Stimulated activated CD4-positive, alpha-beta T cell treated with anti-CD3 and anti-CD28 coated beads, Interleukin-15, amount 100 ng/mL, for 24 hours (primary cell): ENCODE measurements at places on chromosomes 16 and 17.

DNA sequence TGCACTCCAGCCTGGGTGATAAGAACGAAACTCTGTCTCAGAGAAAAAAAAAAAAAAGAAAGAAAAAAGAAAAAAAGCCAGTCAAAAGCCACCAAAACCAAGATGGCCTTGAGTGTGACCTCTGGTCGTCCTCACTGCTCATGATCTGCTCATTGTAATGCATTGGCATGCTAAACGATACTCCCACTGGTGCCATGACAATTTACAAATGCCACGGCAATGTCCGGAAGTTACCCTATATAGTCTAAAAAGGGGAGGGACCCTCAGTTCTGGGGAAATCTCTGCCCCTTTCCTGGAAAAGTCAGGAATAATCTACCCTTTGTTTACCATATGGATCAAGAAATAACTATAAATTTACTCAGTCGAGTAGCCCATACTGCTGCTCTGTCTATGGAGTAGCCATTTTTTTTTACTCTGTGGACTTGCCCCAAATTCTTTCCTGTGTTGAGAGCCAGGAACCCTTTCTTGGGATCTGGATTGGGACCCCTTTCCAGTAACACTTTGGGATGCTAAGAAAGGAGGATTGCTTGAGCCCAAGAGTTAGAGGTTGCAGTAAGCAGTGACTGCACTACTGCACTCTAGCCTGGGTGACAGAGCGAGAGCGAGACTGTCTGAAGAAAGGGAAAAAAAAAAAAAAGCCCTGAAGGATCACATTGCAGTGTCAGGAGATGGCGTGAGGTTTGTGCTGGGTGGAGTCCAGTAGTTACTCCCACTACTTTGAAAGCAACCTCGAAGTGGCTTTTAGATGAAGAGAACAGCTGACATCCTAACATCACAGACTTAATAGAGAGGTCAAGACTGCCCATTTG lies 3.7 kb upstream of the TMEM231 start:
- DNase-seq = no peak

DNA sequence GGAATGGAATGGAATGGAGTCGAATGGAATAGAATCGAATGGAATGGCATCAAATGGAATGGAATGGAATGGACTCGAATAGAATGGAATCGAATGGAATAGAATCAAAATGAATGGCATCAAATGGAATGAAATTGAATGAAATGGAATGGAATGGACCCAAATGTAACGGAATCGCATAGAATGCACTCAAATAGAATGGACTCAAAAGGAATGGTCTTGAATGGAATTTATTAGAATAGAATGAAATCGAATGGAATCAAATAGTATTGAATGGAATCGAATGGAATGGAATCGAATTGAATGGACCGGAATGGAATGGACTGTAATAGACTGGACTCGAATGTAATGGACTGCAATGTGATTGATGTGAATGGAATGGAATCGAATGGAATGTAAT lies 501.4 kb upstream of the WSB1 start:
- no peak for DNase-seq

DNA sequence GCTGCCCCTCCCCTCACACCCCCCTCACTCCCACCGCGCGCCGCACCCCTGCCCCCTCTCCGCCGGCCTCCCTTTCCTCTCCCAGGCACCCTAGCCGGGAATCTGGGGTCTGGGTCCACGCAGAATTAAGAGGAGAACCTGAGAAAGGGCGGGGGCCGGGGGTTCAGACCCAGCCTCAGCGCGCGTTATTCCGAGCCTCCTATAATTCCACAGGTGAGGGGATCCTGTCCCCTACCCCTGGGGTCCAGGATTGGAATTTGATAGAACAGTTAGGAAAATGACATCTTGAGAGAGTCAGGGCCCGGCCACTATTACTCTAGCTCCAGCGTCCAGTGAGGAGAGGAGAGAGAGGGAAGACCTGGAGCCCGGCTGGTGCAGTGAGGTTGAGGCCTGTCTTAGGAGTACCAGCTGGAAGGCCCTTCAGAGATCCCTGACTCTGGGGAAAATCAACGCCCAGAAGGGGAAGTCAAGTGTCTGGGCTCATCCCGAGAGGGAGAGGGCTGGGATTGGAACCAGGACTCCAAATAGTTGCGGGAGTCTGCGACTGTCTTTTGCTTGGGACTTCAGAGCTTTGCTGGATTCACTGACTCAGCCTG lies 17.3 kb downstream of the GRB7 start:
- no peak for DNase-seq

DNA sequence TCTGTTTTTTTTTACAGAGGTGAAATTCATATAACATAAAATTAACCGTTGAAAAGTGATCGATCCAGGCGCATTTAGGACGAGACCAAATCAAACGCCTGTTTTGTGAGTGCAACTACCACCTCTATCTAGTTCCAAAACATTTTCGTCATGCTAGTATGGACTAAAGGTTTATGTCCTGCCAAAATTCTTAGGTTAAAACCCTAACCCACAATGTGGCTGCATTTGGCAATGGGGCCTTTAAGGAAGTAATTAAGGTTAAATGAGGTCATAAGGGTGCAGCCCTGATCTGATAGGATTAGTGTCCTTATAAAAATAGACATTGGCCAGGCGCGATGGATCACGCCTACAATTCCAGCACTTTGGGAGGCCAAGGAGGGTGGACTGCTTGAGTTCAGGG lies 32.8 kb upstream of the RCVRN start:
- no peak for DNase-seq

- DNase-seq = no peak
Measured at GRCh38 chr16:78882751-78883150, 717.8 kb downstream of the MAF start.

DNA sequence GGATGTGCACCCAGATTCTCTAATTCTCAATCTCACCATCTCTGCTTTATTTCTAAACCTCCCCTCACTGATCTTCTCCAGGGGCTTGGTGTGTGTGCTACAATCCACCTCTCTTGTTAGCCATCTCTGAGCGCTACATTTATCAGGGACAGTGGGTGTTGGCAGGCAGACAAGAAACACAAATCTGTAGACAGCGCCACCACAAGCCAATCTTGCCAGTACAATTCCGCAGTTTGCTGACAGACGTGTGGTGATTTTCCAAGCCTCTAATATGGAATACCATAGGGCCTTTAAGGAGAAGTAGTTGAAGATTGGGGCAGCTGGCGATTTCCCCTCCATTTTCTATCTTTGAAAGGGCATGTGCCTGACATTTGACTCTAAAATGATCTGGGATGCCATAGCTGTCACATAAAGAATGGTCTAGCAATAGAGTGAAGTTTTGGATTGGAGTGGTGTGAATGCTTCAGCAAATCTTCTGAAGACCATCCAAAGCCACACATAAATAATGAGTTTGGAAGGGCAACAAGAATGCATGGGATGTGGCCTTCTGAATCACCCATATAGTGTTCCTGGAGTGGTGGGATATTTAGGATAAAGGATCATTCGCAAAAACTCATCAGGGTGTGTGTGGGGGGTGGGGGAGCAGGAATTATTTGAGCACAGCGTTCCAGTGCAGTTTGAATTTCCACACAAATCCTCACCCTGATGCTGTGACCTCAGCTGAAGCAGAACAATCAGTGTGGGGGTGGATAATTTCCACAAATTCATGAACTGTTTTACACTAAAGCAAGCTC lies 12.0 kb upstream of the ANKFN1 start:
- DNase-seq = no peak

DNA sequence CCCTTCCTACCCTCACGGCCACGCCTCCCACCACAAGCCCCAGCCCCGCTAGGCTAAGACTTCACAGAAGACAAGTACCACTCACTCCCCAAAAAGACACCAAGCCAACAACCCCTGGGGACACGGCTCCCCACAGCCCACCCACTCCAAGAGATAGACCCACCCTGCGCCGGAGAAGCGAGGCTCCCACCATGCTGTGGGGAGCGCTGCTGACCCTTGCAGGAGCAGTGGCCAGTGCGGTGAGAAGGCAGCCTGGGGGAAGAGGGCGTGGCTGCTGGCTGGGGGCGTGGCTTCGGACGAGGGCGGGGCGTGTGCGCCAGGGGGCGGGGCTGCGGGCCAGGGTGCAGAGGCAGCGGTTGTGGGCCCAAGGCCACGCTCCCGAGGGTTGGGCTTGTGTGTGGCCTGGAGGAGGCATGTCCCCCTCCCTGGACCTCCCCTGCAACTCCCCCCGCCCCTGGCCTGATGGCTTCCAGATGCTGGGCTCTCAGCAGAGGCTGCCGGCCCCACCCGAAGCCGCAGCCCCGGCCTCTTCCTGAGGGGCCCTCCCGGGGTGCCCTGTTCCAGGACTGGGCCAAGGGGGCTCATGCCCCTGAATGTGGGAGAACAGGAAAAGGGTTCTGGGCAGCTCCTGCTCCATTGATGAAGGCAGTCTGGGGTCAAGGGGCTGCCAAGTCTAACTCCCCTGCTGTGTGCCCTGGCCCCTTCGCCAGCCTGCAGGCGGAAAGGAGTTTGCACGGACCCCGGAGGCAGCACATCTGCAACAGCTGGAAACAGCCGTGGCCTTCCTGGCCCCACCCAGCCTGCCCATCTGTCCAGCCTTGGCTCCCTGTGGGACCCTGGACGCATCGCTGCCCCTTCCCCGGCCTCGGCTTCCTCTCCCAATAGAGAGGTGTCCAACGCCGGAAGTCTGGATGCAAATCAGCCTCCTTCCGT lies 9.1 kb downstream of the TFAP4 start:
- peak; percentile 16 for DNase-seq

DNA sequence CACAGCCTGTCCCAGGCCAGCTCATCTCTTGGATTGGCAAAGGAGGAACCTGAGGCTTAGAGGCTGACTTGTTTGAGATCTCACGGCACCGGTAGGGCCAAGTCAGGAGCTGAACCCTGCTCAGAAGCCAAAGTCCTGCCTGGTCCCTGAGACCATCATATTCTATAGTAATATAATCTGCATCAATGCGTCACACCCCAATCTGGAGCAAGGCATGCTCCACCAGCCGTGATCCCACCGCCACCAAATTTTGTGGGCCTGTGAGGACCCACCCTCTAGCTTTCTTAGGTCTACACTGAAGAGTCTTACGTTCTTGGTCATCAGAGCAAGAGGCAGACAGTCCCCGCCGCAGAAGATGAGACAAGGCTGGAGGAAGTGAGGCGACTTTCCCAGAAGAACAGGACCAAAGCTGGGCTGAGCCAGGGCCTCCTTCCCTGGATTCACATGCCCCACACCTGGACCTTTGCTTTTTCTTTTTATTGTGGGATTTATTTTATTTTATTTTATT lies 2.7 kb downstream of the SULT1A1 start:
- no peak for DNase-seq

DNA sequence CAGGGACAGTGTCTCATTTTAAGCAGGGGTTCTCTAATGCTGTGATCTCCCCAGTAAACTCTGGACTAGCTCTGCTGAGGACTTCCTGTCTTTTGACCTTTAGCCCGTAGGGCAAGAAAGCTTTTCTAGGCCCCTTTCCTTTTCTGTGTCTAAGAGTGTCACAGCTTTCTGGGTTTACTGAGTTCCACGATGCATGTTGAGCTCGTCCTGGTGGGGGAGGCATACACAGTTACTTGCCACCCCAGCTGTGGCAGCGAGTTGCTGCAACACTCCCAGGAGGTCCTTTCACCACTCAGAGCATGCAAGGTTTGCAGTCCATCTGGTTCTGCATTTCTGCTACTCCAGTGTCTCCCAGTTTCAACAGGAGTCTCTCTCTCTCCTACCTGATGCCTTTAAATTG lies 23.7 kb downstream of the NOD2 start:
- DNase-seq = no peak

GRCh38 chr17:61009663-61010062 lies 332.0 kb downstream of the BCAS3 start:
- DNase-seq = no peak

- no peak for DNase-seq
Measured at GRCh38 chr17:68981288-68981687, 26.1 kb upstream of the ABCA8 start.

- DNase-seq = no peak
Measured at GRCh38 chr17:66114609-66115008, 77.3 kb downstream of the CEP112 start.

- no peak for DNase-seq
Measured at GRCh38 chr16:79593074-79593531, 7.4 kb downstream of the MAF start.

DNA sequence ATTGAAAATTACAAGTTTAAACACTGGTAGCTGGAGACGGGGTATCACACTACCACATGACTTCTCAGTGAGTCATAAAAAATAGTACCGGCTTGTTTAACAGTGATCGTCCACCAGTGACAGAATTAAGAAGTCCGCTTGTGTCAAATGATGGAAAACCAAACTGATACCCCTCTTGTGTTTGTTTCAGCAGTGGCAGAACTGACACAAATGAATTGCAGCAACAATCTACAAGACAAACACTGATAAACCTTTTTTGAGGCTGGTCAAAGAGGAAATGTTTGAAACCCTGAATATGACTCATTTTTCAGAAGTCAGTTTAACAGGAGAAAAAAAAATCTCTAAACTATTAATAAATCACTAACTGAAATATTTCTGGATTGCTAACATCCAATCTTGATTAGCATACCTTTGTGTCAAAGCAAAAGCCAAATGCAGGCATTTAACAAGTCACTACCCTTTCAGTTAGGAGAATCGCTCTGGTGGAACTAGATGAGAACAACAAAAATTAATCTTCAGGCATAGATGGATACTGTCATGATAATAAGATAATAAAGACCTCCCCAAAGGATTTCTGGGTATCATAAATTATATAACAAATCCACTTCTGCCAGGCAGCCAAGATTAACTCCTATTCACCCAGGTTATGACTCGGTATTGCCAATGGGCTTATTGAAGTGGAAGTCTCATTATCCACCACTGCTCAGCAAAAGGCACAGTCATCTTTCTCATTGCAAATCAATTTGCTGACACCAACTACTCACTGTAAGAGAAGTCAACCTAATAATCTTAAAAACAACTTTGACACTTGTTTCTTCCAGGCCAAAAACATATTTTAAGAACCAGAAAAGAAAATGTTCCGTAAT lies 20.8 kb downstream of the DCUN1D3 start:
- DNase-seq = no peak

GRCh38 chr17:152860-153420 lies 15.6 kb downstream of the SCGB1C2 start:
- no peak for DNase-seq

DNA sequence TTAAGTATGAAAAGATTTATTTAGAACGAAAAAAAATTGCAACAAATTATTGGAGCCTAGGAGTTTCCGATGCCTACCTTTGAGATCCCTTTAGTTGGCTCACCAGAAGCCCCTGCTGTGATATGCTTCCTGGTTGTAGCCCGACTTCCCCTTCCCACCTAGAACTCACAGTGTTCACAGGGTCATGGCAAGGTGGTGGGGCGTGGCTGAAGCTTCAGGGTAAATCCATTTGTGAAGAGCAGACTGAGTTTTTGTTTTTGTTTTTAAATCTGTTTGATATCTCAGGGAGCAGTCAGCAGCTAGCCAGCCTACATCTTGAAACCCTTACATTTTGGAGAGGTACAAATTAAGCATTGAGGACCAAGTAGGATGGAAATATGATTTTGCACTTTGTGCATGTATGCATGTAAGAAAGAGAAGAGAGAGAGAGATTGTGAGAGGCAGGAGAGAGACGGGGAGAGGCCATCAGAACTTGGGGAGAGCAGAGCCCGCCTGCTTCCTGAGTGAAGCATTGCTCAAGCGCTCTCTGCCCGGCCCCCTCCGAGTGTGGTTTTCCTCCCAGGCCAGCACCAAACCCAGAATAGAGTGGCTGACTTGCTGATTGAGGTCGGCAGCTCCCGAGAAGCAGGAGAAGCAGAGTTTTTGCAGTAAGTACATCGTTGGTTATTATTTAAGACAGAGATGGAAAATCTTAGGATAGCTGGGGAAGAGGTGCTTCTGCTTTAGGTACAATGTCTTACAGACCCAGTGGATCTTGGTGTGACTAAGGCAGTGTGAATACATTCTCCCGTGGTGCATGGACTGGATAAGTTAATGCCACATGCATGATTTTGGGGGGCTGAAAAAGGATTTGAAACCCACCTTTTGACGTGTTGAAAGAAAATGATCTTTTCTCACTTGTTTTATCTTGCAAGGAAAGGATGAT lies 64.2 kb downstream of the SPECC1 start:
- DNase-seq = peak; percentile 52
